Dorsolateral prefrontal cortex (tissue), 122 donors: ENCODE measurements at places on chromosomes 7 and 10. TPM values are rescaled to one million over a fixed set of nuclear protein-coding genes. Genes with fewer than 3 reads are reported as not detected.

MMS19 gene
- total RNA-seq: 90.3 TPM

SPDYE6 gene
- not detected for total RNA-seq

DTX2 gene
- 18.2 TPM for total RNA-seq

PKD2L1 gene
- 6.0 TPM for total RNA-seq

SP4 gene
- total RNA-seq: 22.5 TPM

NRCAM gene
- total RNA-seq: 390 TPM

UCN3 gene
- total RNA-seq: not detected

GIMAP2 gene
- total RNA-seq: 4.6 TPM

ADGRA1 gene
- total RNA-seq: 38.3 TPM

COL28A1 gene
- 6.6 TPM for total RNA-seq

ACTR3C gene
- total RNA-seq: 8.1 TPM
